Trophoblast cell (in vitro differentiated cells and primary cell): ENCODE measurements at places on chromosomes 1 and 21.
A peak's percentile ranks its signal among the peaks of the same experiment; 100 is the strongest.

DNA sequence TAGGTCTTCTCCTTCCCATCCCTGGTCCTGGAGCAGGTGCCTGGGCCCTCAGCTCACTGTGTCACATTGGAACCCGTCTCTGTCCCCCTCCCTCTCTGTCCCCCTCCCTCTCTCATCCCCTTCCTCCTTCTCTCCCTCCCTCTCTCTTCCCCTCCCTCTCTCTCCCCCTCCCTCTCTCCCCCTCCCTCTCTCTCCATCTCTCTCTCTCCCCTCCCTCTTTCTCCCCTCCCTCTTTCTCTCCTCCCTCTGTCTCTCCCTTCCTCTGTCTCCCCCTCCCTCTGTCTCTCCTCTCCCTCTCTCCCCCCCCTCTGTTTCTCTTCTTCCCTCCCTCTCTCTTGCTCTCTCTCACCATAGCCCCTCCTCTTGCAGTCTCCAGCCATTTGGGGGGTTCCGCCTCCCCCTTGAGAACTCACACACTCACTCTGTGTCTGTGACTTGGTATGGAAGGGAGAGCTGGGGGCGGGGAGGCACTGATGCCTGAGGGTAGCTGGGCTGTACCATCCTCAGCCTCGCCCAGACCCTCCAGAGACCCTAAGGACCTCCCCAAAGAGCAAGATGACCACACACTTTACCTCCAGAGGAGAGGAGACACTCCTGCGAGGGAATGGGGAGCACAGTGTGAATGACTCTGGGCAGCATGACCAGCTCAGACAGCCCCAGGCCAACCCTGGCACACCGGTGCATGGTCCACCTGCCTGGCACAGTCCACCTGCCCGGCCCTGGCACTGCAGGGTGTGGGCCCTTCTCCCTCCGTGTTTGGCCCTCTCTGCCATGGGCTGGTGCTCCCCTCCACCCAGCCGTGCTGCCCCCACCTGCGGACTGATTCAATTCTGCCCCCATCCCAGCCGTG lies 102.8 kb upstream of the ARHGEF16 start:
- H3K4me1 ChIP-seq: no peaks in the 10 kb centered on the region
- H3K27me3 ChIP-seq: no peaks in the 10 kb centered on the region
- H3K4me3 ChIP-seq: no peak overlapping the region
- no peaks in the 10 kb centered on the region for H3K36me3 ChIP-seq

GRCh38 chr1:202642212-202642611 lies 68.0 kb downstream of the SYT2 start:
- H3K27ac ChIP-seq: no peak overlapping the region
- no peak overlapping the region for H3K4me3 ChIP-seq
- peaks cover 9% of the 10 kb centered on the region for H3K4me1 ChIP-seq
- no peaks in the 10 kb centered on the region for H3K36me3 ChIP-seq
- no peak for DNase-seq

- no peak overlapping the region for H3K27ac ChIP-seq
- no peaks in the 10 kb centered on the region for H3K4me1 ChIP-seq
- peak; percentile 5 for DNase-seq
- H3K36me3 ChIP-seq: peaks cover 3% of the 10 kb centered on the region
- H3K4me3 ChIP-seq: no peak overlapping the region
- H3K27me3 ChIP-seq: no peaks in the 10 kb centered on the region
These were observed 32.5 kb upstream of the ASPM start for GRCh38 chr1:197178998-197179397.

DNA sequence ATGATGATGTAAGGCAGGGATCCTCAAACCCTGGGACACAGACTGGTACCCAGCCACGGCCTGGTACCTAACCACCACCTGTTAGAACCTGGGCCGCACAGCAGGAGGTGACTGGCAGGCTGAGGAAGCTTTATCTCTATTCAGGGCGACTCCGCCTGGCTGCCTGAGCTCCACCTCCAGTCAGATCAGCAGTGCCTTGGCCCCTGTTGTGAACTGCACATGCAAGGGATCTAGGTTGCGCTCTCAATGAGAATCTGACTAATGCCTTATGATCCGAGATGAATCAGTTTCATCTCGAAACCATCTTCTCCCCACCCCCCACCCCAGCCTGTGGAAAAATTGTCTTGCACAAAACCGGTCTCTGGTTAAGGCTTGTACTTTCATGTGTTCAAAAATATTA lies 4.2 kb downstream of the RNPC3 start:
- no peak for DNase-seq
- peaks cover 2% of the 10 kb centered on the region for H3K36me3 ChIP-seq
- no peak overlapping the region for H3K27ac ChIP-seq
- H3K4me1 ChIP-seq: no peaks in the 10 kb centered on the region
- no peak overlapping the region for H3K4me3 ChIP-seq
- H3K27me3 ChIP-seq: no peaks in the 10 kb centered on the region

GRCh38 chr1:50774759-50775351 lies 185.2 kb downstream of the FAF1 start:
- H3K27ac ChIP-seq: no peak overlapping the region
